ENCODE measurements at places on chromosomes 4 and X.

- no peak for DNase-seq
Observed at GRCh38 chr4:85478576-85478975, 3.6 kb downstream of the ARHGAP24 start.

DNA sequence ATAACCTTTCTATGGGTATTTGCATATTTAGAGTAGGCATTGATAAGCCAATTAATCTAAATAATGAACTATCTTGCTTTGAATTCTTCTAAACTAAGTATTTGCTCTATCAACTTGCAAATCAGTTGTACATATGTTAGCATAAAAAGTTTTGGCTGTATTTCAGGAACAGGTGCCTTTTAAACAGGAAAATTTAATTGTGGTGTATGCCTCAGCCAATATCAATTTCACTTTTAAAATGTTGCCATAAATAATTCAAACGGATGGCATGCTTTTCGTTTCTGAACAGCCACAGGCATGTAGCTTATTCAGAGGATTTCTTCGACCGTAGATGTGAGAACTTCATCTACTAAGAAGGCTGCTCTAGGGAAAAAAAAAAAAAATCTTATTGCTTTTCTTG is 99.9 kb downstream of the DCLK2 start:
- no peak for DNase-seq

DNA sequence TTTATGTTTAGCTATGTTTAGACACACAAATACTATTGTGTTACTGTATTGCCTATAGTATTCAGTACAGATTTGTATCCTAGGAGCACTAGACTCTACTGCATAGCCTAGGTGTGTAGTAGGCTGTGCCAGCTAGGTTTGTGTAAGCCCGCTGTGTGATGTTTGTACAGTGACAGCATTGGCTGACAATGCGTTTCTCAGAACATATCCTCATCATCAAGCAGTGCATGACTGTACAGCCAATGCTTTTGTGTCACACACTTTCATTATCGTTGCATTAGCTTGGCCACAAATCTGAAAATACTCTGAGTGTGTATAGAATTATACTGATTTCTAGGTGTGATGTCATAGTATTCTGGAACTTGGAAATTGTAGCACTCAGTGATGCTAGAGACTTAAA is 63.4 kb downstream of the CLDN34 start:
- DNase-seq = no peak

DNA sequence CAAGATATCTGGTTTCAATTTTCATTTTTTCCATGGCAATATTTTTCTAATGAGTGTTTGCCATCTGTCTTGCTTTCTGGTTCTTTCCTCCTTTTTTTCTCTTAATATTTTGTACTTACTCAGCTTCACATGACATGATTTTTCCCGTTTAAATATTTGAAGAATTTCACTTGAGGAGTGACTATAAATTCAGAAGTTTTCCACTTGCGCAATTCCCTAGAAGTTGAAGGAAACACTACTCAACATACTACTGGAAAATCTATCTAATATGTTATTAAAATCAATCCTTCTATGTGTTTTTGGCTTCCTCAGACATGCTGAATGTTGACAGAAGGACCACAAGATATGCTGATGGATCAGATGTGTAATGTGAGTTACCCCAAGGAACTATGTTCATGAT is 36.8 kb upstream of the BANK1 start:
- DNase-seq = no peak

- no peak for DNase-seq
Observed at GRCh38 chr4:42781315-42781714, 111.2 kb upstream of the GRXCR1 start.

GRCh38 chr4:105714071-105714521 is 5.5 kb downstream of the GSTCD start:
- DNase-seq = no peak

GRCh38 chr4:99915449-99915848 is 21.2 kb upstream of the LAMTOR3 start:
- DNase-seq = no peak

- no peak for DNase-seq
Observed at GRCh38 chr4:80336582-80336981, 1.1 kb downstream of the CFAP299 start.

Data from T-helper 9 cell (primary cell).